HepG2 (cell line): ENCODE measurements at places on chromosomes 1 and 21. TPM values are rescaled to one million over a fixed set of nuclear protein-coding genes. Genes with fewer than 3 reads are reported as not detected.

ABCA4 gene
- total RNA-seq: 0.13 and 0.24 TPM in 2 replicates

KCNJ10 gene
- total RNA-seq: 4.1 and 4.4 TPM in 2 replicates

FCRL5 gene
- not detected in 2 replicates for total RNA-seq

SERINC2 gene
- total RNA-seq: 3.0 and 4.8 TPM in 2 replicates

WDR64 gene
- total RNA-seq: not detected in 2 replicates

ADAM30 gene
- total RNA-seq: not detected in 2 replicates

TMEM51 gene
- total RNA-seq: 6.3 and 12.2 TPM in 2 replicates

TAS1R1 gene
- total RNA-seq: 0.98 and 1.4 TPM in 2 replicates

GPR61 gene
- total RNA-seq: not detected in 2 replicates

GBP7 gene
- not detected in 2 replicates for total RNA-seq

FCRLA gene
- not detected in 2 replicates for total RNA-seq

DEDD gene
- 12.6 and 14.0 TPM in 2 replicates for total RNA-seq

KIRREL1 gene
- total RNA-seq: 0.02 TPM in 1 of 2 replicates, not detected in the other

COX20 gene
- 95.8 and 110 TPM in 2 replicates for total RNA-seq

GJC2 gene
- total RNA-seq: 1.6 and 3.8 TPM in 2 replicates

LIPI gene
- not detected in 2 replicates for total RNA-seq

CNN3 gene
- total RNA-seq: 223 and 290 TPM in 2 replicates

LCA5L gene
- total RNA-seq: 0.55 and 0.66 TPM in 2 replicates

RGS16 gene
- not detected in 2 replicates for total RNA-seq

BARHL2 gene
- not detected in 2 replicates for total RNA-seq

OSCP1 gene
- 0.60 and 0.86 TPM in 2 replicates for total RNA-seq

CD164L2 gene
- total RNA-seq: not detected in 2 replicates

ISG20L2 gene
- total RNA-seq: 17.8 and 19.8 TPM in 2 replicates

TUFT1 gene
- total RNA-seq: 7.3 and 7.7 TPM in 2 replicates

VSIG8 gene
- not detected in 2 replicates for total RNA-seq

UTS2 gene
- total RNA-seq: not detected in 2 replicates

SYCP1 gene
- not detected in 2 replicates for total RNA-seq

BGLAP gene
- total RNA-seq: 0.62 TPM in 1 of 2 replicates, not detected in the other

ANXA9 gene
- 23.9 and 29.9 TPM in 2 replicates for total RNA-seq

LIN28A gene
- 0.04 TPM in 1 of 2 replicates, not detected in the other for total RNA-seq

OR2L2 gene
- not detected in 2 replicates for total RNA-seq

FNBP1L gene
- 27.1 and 41.3 TPM in 2 replicates for total RNA-seq

ZNF670 gene
- total RNA-seq: 10.9 and 15.2 TPM in 2 replicates

LAMC2 gene
- not detected in 2 replicates for total RNA-seq

CD1B gene
- total RNA-seq: not detected in 2 replicates

PRRX1 gene
- total RNA-seq: not detected in 2 replicates

PDE4B gene
- total RNA-seq: not detected in 2 replicates

FAM72B gene
- 6.7 and 7.6 TPM in 2 replicates for total RNA-seq

LCK gene
- 0.83 and 0.93 TPM in 2 replicates for total RNA-seq

INSRR gene
- not detected in 2 replicates for total RNA-seq

SYDE2 gene
- total RNA-seq: 5.3 and 7.9 TPM in 2 replicates

LY9 gene
- not detected in 2 replicates for total RNA-seq

CENPF gene
- 84.9 and 128 TPM in 2 replicates for total RNA-seq

HPDL gene
- not detected in 2 replicates for total RNA-seq

SIM2 gene
- total RNA-seq: 0.53 TPM in 2 replicates

JMJD4 gene
- 23.0 and 29.0 TPM in 2 replicates for total RNA-seq

SYT6 gene
- total RNA-seq: not detected in 2 replicates

NCAM2 gene
- total RNA-seq: not detected in 2 replicates

LRRC52 gene
- total RNA-seq: not detected in 2 replicates

TTC22 gene
- total RNA-seq: not detected in 2 replicates

CFAP107 gene
- not detected in 2 replicates for total RNA-seq

IFI44 gene
- not detected in 2 replicates for total RNA-seq

ANGPTL3 gene
- 0.22 and 0.51 TPM in 2 replicates for total RNA-seq

PM20D1 gene
- not detected in 2 replicates for total RNA-seq

OR14A16 gene
- not detected in 2 replicates for total RNA-seq

NECTIN4 gene
- total RNA-seq: 12.3 and 12.4 TPM in 2 replicates

ROR1 gene
- total RNA-seq: 1.6 and 2.3 TPM in 2 replicates

RNF186 gene
- 0.20 TPM in 1 of 2 replicates, not detected in the other for total RNA-seq

CHD1L gene
- total RNA-seq: 111 and 123 TPM in 2 replicates
